Stimulated activated CD4-positive, alpha-beta T cell treated with anti-CD3 and anti-CD28 coated beads, Interleukin-15, amount 100 ng/mL, for 1 hour (primary cell): ENCODE measurements at places on chromosomes 6 and 20.

GRCh38 chr6:88349511-88349910 is 183.4 kb upstream of the CNR1 start:
- DNase-seq, result no peak

DNA sequence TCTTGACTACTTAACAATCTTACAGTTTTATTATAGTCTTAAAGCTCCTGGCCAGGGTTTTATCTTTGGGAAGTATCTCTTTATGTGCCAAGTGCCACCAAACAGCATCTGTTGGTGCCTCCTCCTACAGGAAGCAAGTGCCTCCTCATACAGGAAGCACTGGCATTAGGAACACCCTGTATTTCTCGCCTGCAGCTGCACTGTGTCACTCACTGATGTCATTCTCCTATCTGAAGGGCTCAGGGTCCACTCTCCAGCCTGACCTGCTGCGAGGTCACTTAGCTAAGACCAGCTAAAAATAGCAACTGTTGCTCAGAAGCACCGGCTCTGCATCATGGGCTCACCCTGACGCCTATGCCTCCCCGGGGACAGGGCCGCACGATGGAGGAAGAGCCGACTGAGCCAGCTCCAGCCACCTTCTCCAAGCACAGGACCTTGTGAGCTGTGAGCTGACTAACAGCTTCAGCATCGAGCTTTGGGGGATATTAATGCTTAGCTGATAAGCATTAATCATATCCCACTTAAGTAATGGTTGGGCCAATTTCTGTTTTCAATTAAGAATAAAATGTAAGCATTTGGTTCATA is 66.3 kb upstream of the CD93 start:
- no peak for DNase-seq

- no peak for DNase-seq
Observed at GRCh38 chr6:24272553-24272952, 85.3 kb downstream of the DCDC2 start.

GRCh38 chr6:131840936-131841583 is 33.2 kb downstream of the ENPP1 start:
- no peak for DNase-seq

GRCh38 chr6:124903797-124904196 is 58.4 kb upstream of the RNF217 start:
- DNase-seq, result no peak

DNA sequence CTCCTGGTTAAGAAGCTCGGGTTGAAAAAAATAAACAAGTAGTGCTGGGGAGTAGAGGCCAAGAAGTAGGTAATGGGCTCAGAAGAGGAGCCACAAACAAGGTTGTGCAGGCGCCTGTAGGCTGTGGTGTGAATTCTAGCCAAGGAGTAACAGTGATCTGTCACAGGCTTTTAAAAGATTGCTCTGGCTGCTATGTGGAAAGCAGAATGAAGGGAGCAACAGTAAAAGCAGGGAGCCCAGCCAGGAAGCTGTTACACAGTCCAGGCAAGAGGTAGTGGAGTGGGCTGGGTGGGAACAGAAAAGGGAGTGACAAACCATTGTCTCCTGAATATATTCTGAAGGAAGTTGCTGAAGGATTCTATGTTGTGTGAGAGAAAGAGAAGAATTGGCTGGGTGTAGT is 2.0 kb downstream of the HFE start:
- no peak for DNase-seq

DNA sequence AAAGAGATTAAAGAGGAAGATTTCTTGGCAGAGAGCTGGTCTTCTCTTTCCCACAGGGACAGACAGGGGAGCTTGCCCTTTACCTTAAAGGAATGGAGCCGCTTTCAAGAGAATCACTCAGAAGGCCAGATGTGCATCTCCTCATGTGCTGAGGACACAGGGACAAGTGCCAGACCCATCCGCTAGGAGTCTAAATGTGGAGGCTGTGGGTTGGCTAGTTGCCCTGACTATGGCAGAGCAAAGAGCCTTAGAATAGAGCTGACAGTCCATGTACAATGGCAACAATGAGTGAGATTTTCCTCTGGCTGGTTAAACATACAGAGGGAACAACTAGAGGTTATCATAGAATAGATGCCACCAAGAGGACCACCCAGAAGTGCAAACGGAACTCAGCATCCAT is 7.3 kb upstream of the DOK5 start:
- no peak for DNase-seq

- no peak for DNase-seq
Observed at GRCh38 chr20:37282556-37282955, 6.9 kb upstream of the MANBAL start.

DNA sequence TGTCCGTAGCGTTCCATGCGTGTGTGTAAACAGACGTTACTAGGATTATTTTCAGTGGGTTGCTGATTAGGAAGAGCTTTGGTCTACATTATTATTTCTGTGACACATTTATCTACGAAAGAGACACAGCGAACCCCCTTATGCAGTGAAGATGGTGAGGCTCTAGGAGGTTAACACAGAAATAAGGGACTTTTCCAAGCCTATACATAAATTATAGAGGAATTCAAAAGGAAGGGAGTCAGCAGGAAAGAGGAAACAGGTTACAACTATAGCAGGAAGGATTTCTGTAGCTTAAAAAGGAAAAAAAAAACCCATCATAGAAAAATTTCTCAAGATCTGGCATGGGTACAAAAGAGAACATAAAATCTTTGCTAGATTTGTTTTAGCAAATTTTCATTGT is 12.9 kb upstream of the RPS6KA2 start:
- DNase-seq, result no peak

GRCh38 chr20:45461225-45461624 is 8.3 kb upstream of the WFDC2 start:
- DNase-seq, result no peak

- no peak for DNase-seq
Observed at GRCh38 chr6:70980727-70981126, 23.9 kb upstream of the B3GAT2 start.

DNA sequence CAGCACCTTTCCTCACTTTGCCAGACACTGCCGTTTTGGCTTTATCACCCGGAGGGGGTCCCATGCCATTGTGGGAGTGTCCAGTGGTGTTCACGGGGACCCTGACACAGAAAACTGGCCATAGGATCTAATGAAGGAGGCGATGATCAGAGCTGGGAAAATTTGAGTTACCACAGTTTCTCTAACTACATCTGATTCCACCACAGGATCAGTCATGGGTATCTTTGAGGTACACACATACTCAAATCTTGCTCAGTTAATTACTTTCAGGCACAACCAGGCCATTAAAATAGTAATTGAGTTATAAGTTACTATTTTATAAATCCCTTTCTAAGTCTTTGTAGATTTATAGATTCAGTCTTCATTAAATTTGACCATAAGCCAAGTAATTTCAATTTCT is 215.1 kb downstream of the PRL start:
- no peak for DNase-seq

- DNase-seq, result no peak
Observed at GRCh38 chr6:117985916-117986315, 78.9 kb downstream of the SLC35F1 start.

GRCh38 chr6:131949909-131950766 is 1.0 kb downstream of the CCN2 start:
- DNase-seq, result no peak

- no peak for DNase-seq
Observed at GRCh38 chr6:167719920-167720319, 106.8 kb upstream of the AFDN start.

GRCh38 chr20:35260426-35260825 is 17.5 kb downstream of the MMP24OS start:
- DNase-seq, result no peak

DNA sequence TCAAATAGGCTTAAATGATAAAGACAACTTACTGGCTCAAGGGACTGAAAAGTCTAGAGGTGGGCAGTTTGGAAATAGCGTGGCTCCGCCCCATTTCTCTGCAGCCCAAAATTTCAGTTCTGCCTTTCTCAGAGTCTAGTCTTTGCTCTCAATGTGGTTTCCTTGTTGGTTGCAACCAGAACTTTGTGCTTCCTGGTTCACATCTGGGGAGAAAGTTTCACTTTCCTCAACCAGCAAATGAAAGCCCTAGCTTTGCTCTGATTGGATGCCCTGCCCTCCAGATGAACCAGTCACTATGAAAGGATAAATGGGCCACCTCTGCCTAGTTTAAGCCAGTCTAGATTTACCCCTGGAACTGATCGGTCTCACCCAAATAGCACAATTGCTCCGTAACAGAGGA is 14.9 kb downstream of the SYCP2L start:
- no peak for DNase-seq

DNA sequence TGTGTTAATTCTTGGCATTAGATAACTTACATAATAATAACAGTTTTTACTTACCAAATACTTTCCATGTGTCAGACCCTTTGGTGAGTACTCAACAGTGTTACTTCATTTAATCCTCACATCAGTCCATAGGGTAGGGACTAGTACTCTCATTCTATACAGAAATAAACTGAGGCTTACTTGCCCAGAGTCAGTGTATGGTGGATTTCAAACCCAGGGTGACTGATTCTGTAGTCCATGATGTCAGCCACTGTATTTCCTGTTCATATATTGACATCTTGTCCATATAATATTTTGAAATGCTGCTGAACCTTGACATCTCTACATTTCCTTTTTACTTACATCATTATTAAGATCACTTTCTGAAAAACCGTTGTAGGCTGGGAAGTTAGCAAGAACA is 2.5 kb upstream of the PNLDC1 start:
- no peak for DNase-seq

- no peak for DNase-seq
Observed at GRCh38 chr6:37965964-37966676, 146.6 kb downstream of the ZFAND3 start.

DNA sequence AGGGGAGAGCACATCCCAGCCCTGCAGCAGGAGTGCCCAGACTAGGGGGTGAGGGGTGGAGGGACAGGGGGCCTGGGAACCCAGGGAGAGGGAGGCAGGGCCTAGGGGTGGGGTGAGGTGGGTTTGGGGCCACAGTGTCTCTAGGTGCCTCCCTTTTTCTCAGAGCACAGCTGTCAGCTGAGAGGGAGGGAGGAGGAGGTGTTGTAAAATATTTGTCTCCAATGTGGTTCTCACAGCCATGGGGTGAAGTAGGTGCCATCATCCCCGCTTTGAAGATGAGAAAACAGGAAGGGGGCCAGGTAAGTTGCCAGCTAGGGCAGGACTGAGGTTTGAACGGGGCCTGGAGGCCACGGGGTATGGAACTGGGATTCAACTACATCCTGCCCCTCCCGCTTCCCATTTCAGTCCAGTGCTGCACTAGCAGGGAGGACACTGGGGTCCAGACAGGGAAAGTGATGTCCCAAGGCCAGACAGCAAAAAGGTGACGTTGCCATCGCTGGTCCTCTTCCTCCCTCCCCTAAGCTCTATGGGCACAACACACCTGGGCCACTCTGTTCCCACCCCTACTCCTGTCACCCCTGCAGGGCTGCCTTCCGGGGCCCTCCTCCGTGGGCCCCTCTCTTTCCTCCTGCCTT is 20.3 kb downstream of the PACSIN1 start:
- no peak for DNase-seq

GRCh38 chr6:33875696-33876095 is 71.9 kb upstream of the MLN start:
- no peak for DNase-seq

GRCh38 chr6:27066802-27067201 is 180.7 kb upstream of the PRSS16 start:
- no peak for DNase-seq

DNA sequence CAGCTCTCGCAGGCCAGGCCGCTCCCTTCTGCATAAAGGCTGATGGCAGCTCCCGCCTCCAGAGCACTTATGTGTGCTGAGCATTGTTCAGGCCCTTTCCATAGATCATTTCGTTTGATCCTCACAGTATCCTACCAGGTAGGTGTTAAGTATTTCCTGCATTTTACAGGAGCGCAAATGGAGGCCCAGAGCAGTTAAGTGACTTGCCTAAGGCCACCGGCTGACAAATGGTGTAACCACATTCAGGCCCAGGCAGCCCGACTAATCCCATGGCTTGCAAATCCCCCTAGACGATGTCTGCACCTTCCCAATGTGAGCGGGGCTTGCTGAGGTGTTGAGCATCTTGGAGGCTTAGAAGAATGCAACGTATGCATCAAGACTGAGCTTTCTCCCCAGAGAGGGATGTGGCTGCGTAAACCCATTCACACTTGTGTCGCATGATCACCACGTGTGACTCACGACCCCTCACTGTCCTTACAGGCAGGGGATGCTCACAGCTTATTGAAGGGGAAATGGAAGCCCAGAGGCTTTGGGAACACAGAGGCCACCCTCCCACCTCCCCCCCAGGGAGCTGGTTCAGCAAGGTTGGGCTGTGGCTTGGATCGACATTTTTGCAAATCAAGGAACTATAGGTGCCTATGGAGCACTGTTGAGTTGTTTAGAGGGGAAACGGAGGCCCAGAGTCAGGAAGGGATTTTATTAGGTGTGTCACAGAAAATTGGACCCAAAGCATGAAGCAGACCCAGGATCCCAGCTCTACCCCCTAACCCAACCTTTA is 7.0 kb downstream of the BPIFB2 start:
- no peak for DNase-seq

DNA sequence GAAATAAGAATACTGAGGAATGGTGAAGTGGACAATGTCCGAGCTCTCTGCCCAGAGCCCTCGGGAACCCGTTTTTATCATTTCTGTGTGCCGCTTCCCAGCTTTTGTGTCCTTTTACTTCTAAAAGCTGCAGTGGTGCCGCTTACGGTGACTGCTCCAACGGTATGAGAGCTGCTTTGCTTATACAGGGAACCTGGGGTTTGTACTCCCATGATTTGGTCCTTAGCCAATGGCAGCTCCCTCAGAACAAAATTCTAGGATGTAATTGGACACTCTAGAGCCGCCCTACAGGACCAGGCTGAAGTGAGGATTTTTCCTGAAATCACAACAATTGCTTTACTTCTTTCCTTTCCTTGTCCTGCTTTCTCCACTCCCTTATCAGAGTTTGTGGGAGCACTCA is 24.2 kb upstream of the PCSK2 start:
- no peak for DNase-seq

- no peak for DNase-seq
Observed at GRCh38 chr6:107534571-107535141, 44.7 kb downstream of the SOBP start.

GRCh38 chr6:115914098-115914497 is 146.6 kb downstream of the FRK start:
- no peak for DNase-seq

- no peak for DNase-seq
Observed at GRCh38 chr20:57878786-57879424, 169.1 kb upstream of the PMEPA1 start.

DNA sequence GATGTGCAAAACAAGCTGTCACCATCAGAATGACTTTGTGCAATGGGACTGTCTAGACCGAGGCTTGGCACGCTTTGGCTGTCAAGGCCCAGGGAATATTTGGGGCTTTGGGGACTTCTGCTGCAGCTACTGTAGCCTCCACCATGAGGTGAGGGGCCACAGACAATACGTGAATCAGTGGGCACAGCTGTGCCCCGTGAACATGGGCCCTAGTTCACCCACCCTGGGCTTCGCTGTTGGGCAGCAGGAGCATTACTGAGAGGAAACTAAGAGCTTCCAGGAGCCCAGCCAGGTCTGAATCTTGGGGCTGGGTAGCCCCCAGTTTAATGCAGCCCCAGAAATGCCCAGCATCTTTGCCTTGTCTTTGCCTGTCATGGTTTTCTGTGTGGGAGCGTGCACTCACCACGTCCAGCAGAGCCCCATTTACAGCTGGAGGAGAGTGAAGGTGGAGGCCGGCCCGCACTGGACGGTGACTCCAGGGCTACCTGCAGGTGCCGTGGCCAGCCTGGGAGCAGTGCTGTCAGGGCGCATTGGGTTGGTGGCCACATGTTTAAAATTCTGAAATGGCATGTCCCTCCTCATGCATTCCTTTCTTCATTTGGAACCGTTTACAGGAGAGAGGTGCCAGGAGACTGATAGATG is 34.7 kb downstream of the DUSP22 start:
- no peak for DNase-seq
